ENCODE measurements at places on chromosomes 4 and X. TPM values are rescaled to one million over a fixed set of nuclear protein-coding genes. Genes with fewer than 3 reads are reported as not detected.
A peak's percentile ranks its signal among the peaks of the same experiment; 100 is the strongest.

DNA sequence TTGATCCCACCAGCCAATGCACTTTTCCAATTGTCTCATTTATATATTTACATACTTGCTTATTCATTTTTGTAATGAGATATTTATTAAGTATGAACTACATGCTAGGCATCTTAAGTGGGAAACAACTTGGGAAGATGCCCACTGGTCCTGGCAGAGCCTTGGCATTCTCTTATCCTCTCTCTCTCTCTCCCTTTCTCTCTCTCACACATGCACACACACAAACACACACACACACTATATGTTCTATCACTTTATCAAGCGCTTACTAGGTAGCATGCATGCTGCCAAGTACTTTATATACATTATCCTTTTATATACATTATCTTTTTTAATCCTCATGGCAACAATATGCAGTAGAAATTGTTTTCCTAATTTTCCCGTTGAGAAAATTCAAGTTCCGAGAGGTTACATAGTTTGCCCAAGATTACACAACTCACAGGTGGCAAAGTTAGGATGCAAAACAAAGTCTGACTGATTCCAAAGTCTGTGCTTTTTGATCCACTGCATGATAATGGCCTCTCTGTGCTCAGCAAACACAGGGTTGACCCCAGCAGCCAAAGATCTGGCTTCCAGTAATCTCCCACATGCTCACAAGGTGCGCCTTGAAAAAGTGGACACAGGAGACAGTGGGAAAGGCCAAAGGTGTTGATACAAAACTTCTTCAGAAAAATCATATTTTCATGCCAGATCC is 173.1 kb upstream of the KLF3 start:
- no peak for DNase-seq

- no peak for DNase-seq
Observed at GRCh38 chr4:40492691-40493090, 137.0 kb downstream of the RBM47 start.

DNA sequence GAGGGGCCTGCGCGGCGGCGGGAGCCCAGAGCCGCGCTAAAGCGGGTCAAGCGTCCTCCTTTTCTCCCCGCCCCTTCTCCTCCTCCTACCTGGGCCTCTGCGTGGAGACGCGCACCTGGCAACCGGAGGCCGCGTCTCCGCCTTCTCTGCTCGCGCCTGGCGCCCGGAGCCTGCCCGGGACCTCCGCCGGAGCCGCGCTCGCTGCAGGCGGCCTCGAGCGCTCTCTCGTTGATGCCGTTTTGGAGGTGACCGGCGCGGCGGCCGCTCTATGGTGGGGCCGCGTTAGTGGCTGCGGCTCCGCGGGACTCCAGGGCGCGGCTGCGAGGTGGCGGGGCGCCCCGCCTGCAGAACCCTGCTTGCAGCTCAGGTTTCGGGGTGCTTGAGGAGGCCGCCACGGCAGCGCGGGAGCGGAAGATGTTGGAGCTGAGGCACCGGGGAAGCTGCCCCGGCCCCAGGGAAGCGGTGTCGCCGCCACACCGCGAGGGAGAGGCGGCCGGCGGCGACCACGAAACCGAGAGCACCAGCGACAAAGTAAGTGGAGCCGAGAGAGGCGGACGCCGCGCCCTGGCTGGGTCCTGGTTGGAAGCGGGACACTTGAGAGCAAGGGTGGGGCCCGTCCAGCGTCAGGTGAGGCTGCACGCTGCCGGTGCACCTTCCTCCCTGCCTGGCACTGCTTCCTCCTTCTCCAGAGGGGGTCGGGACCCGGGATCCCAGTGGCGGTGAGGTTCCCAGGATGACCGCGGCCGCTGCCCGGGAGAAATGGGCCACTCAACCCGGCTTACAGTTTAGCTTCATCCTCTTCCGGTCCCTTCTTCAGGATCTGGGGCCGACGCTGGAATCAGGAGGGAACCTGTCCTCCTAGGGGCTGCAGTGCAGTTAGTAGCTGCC is at the start of gene CDS1:
CDS1 (plus strand) TSS at position 140 of the 888 bp plus-strand sequence; CDS start at position 415, 275 bp downstream.
- peak; percentile 5 for DNase-seq

DNA sequence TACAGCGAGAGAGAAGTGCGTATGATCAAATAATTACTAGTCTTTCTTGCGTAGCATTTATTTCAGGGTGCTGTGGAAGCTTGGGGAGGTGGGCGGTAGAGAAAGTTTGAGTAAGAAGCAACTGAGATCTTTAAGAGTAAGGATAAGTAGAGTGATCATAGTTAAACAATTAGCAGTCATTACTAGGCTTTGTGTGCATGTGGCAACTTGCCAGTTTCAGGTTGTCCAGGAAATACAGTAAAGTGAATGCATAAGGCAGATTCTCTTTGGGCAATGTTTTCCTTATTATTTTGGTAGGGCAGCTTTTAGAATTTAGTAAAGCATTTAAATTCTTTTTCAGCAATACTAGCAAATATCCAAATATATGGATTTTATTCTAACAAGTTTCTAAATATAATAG is 57.0 kb downstream of the HPGDS start:
- no peak for DNase-seq

Gene CFAP299
- not detected for polyA plus RNA-seq

GRCh38 chr4:3486541-3487540 is 23.7 kb downstream of the DOK7 start:
- DNase-seq: no peak
